T-helper 2 cell treated with Interferon-gamma antibody and Interleukin-4, amounts not matched to agents 100 ng/mL and 5 ng/mL, for 36 hours (primary cell): ENCODE measurements at places on chromosomes 13 and 19. TPM values are rescaled to one million over a fixed set of nuclear protein-coding genes. Genes with fewer than 3 reads are reported as not detected.

The C3 gene
- total RNA-seq, result 0.59 and 0.66 TPM in 2 replicates

The SOHLH2 gene
- not detected in 2 replicates for total RNA-seq

The SULT2A1 gene
- total RNA-seq, result not detected in 2 replicates

The MVB12A gene
- total RNA-seq, result 36.4 and 38.5 TPM in 2 replicates

The RAB11B gene
- 98.3 and 99.9 TPM in 2 replicates for total RNA-seq

The SOX1 gene
- not detected in 2 replicates for total RNA-seq

The PLA2G4C gene
- total RNA-seq, result 4.0 and 5.8 TPM in 2 replicates

The TLE6 gene
- total RNA-seq, result 1.0 and 1.9 TPM in 2 replicates

The LILRB5 gene
- not detected in 2 replicates for total RNA-seq

The TEKTIP1 gene
- total RNA-seq, result 4.5 TPM in 2 replicates

The PIBF1 gene
- 20.5 and 24.6 TPM in 2 replicates for total RNA-seq

The SLC6A16 gene
- total RNA-seq, result 3.5 and 3.8 TPM in 2 replicates

The MYADM gene
- 122 and 124 TPM in 2 replicates for total RNA-seq

The TPTE2 gene
- total RNA-seq, result 0.14 TPM in 1 of 2 replicates, not detected in the other

The FXYD1 gene
- 0.23 and 0.70 TPM in 2 replicates for total RNA-seq

The SLC15A1 gene
- not detected in 2 replicates for total RNA-seq

The GJB6 gene
- 2.6 and 2.7 TPM in 2 replicates for total RNA-seq

The PCSK4 gene
- total RNA-seq, result 1.3 and 2.2 TPM in 2 replicates

The SHC2 gene
- total RNA-seq, result not detected in 2 replicates

The FAM83E gene
- 3.4 and 3.8 TPM in 2 replicates for total RNA-seq

The ERICH6B gene
- not detected in 2 replicates for total RNA-seq

The TTC9B gene
- not detected in 2 replicates for total RNA-seq

The SAMD1 gene
- total RNA-seq, result 103 and 104 TPM in 2 replicates
